Fibroblast of skin of left biceps (primary cell): ENCODE measurements at places on chromosomes 6 and 20.

- no peak for DNase-seq
Measured at GRCh38 chr6:97437087-97437486, 154.1 kb upstream of the MMS22L start.

DNA sequence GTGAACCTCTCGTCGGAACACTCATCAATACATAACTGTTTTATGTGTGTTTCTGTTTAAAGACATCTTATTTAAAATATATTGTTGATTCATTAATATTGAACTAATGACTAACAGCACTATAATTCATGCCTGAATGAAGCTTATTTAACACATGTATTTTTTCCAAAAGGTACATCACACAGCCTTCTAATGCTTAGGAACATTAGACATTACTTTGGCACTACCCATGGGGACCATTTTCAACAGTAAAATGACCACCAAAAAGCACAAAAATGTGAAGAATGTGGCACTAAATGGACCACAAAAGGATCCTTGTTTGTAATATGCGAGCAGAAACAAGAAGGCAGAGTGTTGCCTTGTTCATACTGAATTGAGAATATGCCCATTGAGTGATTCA, 109.2 kb downstream of the CEP57L1 start:
- no peak for DNase-seq

DNA sequence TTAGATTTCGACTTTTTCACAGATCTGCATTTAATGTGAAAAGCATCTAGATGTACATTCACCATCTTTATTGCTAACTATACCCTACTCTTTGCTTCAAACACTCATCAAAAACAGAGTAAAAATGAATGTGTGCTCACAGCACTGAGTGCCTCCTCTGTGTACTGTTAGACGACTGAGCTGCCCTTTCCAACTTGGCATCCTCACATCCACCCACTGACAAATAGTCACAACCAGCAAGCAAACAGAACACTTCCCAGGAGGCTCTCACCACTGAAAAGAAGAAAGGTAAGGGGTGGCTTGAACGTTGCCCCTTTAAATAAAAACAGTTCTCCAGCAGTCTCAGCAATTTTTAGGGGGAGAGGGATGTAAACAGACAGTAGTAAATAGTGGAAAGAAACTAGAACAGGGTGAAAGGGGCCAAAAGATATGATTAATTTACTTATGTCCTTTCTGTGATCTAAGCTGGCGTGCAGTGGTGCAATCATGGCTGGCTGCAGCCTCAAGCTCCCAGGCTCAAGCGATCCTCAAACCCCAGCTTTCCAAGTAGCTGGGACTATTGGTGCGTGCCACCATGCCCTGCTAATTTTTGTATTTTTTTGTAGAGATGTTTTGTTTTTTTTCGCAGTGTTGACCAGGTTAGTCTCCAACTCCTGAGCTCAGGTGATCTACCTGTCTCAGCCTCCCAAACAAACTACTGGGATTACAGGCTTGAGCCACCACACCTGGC, 48.7 kb downstream of the IPCEF1 start:
- no peak for DNase-seq

- DNase-seq, result no peak
Measured at GRCh38 chr6:13638626-13639025, 23.5 kb downstream of the NOL7 start.
